ENCODE measurements at places on chromosomes 3 and 15. TPM values are rescaled to one million over a fixed set of nuclear protein-coding genes. Genes with fewer than 3 reads are reported as not detected.

GRCh38 chr15:62071711-62072308, 5.0 kb downstream of the C2CD4A start:
- H3K27ac ChIP-seq, result no peak overlapping the region
- no peak overlapping the region for H3K4me3 ChIP-seq
- H3K4me1 ChIP-seq, result peaks cover 7% of the 10 kb centered on the region
- H3K36me3 ChIP-seq, result no peaks in the 10 kb centered on the region

DNA sequence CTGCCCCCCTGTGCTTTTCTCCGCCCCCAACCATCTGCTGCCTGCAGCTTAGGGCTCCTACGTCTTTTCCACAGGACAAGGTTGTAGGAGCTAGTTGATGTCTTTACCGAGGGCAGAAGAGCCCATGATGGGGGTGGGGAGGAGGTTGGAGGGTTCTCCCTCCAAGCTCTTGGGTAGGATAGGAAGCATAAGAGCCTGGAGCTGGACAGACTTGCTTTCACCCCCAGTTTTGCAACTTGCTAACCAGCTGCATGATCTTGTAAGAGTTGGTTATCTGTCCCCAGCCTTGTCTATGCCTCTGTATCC, 856 bp downstream of the ABCF3 start:
- H3K36me3 ChIP-seq, result peaks cover 8% of the 10 kb centered on the region
- H3K4me1 ChIP-seq, result peaks cover 35% of the 10 kb centered on the region
- no peak for DNase-seq
- no peak overlapping the region for H3K27ac ChIP-seq

Gene ZWILCH
- polyA plus RNA-seq, result 10.6 TPM

Gene PLCD1
- 2.3 TPM for polyA plus RNA-seq

Data from naive B cell (primary cell).